Stimulated activated CD4-positive, alpha-beta T cell treated with anti-CD3 and anti-CD28 coated beads, Interleukin-15, amount 100 ng/mL, for 24 hours (primary cell): ENCODE measurements at places on chromosomes 16 and 17.

- DNase-seq, result no peak
Observed at GRCh38 chr16:69928856-69929400, 22.2 kb upstream of the CLEC18A start.

DNA sequence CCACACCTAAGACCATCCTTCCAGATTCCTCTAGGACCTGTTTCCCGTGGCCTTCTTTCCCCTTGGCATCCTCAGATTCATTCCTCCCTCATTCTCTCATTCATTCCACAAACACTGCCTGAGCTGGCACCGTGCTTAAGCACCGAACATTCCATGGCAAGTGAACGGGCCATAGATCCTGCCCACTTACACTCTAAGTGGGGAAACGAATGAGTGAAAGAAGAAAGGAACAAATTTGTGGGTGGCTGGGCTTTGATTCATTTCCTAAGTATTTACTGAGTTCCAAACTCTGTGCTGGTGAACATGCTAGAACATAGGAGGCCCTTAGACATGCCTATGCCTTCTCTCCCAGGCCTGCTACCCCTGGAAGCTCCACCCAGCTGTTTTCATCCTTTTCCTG lies 30.0 kb downstream of the SRCIN1 start:
- DNase-seq, result no peak

- DNase-seq, result peak; percentile 28
Observed at GRCh38 chr17:60390925-60391470, 935 bp downstream of the USP32 start.

DNA sequence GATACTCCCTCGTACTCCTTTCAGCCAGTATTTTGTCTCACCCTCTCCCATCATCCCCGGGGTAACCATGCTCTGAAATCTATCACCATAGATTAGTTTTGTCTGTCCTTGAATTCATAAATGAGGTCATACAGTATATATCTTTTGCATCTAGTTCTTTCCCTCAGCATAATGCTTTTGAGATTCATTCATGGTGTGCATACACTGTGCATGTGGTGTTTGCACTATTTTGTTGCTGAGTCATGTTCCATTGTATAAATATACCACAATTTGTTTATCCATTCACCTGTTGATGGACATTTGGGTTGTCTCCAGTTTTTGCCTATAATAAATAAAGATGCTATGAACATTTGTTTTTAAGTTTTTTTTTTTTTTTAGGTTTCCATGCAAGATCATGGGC lies 34.2 kb upstream of the NLRP1 start:
- no peak for DNase-seq

DNA sequence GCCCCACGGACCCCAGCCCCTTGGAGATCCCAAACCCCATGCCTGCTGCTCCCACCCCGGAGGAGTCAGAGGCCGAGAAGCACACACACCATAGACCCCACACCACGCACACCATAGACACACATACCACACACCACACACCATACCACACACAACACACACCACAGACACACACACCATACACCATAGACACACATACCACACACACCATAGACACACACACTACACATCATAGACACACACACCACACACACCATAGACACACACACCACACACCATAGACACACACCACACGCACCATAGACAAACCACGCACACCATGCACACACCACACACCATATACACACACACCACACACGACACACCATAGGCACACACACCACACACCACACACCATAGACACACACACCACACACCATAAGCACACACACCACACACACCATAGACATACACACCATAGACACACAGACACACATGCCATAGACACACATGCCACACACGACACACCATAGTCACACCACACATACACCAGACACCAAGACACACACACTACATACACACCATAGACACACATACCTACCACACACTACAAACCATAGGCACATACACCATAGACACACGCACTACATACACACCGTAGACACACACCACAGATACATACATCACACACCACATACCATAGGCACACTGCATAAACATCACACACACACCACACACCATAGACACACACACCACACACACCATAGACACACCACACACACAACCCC lies 11.3 kb downstream of the TBC1D16 start:
- DNase-seq, result no peak

DNA sequence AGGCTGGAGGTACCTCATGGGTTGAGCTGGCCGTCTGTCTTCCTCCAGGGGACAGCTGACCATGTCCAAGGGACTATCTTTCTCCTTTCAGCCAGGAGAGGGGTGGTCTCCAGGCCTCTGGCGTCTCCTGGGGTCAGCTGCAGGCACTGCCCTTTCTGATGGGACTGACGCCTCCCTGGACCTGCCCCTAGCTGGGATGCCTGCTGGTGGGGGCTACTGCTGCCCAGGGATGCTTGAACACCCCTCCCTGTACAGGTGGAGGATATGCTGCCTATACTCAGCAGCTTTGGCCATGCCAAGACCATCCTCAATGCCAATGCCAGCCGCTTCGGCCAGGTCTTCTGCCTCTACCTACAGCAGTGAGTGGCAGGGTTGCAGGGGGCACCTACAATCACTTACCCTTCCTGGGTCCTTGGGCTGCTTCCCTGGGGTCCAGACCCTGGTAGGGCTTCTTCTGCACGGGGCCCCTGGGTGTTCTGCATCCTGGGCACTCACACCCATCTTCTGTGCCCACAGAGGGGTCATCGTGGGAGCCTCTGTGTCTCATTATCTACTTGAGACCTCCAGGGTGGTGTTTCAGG lies 4.2 kb downstream of the MYO15B start:
- no peak for DNase-seq

- DNase-seq, result no peak
Observed at GRCh38 chr17:73878923-73879322, 234.7 kb upstream of the SDK2 start.

DNA sequence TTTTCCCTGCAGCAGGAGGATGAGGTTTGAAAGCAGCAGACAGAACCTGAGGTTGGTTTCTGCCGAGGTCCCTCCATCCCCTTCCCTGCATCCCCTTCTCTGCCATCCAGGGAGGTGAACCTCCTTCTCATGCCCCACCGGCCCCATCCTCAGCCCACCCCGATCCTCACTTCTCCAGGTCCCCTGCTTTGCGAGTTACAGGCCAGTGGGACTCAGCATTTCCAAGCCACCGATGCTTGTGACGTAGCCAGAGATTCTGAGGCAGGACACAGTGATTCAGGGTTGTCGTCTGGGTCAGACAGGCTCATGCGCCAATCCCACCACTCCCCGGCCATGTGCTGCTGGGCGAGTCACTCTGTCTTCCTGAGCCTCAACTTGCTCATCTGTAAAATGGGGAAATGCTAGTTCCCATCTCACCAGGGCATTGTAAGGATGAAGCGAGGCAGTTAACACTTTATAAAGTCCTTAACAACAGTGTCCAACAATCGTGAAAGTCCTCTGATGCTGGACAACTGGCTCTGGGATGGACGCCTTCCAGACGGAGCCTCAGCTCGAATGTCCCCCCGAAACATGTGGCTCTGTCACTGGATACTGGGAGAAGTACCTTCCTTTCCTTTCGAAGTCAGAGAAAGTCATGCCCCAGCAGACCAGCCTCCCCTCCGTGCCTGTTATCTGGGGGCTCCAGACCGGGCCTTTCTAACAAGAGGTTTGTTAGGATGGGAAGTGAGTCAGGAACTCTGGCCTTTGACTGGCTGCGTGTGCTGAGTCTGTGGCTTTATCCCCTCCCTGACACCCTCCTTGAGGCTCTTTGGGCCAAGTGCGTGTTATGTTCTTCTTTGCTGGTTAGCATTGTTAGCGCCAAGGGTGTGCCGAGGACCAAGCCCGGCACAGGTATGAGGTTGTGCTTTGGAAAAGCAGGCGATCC lies 21.9 kb downstream of the SEC14L5 start:
- no peak for DNase-seq

DNA sequence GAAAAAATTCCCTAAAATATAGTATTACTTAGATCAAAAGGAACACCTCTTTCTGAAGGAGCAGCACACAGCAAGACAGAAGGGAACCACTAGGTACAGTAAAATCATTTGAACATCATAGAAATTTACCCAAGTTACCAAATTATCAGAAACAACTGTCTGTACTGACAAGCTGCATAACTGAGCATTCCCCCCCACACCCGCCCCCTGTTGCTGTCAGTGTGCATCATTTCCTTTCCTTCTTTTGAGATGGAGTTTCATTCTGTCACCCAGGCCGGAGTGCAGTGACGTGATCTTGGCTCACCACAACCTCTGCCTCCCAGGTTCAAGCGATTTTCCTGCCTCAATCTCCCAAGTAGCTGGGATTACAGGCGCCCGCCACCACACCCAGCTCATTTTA lies 120.7 kb downstream of the TRIM37 start:
- DNase-seq, result peak; percentile 14

- no peak for DNase-seq
Observed at GRCh38 chr16:12899529-12900143, 1.8 kb upstream of the SHISA9 start.

DNA sequence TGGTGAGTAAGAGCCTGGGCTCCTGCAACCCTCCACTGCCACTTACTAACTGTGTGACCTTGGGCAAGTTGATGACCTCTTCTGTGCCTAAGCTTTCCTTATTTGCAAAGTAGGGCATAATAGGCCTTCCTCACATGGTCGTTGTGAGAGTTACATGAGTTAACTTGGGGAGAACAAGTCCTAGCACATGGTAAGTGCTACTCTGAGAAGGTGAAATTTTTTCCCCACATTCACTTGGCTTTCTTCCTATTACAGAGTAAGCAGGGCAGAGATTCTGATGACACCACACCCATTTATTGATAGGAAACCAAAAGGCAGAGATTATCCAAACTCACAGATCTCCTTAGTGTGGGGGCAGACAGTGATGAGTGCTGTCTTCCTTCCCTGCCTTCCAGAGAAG lies 1.6 kb downstream of the KCNH4 start:
- no peak for DNase-seq

GRCh38 chr17:73371836-73372235 lies 60.0 kb upstream of the CDC42EP4 start:
- no peak for DNase-seq

DNA sequence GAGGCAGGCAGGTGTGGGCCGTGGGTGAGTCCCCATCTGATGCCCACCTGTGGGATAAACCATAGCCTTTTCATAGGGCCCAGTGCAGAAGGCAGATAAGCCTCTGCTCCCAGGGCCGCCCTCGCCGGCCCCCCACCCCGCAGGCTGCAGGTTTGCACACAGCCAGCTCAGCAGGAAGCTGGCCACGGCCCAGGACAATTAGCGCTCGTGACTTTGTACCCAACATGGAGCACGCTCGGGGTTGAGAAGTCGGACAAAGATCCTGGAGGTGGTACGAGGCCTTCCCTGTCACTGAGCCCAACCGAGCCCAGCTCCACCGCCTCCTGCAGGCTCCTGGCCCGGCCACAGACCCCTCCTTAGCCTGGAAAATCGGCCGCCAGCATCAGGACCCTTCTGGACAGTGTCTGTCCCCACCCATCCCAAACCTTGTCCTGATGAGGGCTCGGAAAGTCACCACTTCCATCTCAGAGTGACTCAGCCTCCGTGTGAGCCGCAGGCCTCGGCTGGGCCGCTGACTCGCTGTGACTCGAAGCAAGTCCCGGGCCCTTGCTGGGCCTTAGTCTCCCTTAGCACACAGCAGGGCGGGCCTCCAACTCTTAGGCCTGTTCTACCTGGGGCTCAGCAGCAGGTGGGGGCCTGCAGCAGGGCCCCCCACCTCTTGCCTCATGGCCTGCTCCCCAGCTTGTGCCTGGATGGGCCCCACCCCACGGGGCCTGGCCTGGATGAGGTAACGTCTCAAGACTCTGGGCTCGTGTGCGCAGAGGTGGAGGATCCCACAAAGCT lies 22.7 kb downstream of the FAM83G start:
- peak; percentile 45 for DNase-seq

- no peak for DNase-seq
Observed at GRCh38 chr17:48601539-48602425, 3.0 kb downstream of the HOXB6 start.

DNA sequence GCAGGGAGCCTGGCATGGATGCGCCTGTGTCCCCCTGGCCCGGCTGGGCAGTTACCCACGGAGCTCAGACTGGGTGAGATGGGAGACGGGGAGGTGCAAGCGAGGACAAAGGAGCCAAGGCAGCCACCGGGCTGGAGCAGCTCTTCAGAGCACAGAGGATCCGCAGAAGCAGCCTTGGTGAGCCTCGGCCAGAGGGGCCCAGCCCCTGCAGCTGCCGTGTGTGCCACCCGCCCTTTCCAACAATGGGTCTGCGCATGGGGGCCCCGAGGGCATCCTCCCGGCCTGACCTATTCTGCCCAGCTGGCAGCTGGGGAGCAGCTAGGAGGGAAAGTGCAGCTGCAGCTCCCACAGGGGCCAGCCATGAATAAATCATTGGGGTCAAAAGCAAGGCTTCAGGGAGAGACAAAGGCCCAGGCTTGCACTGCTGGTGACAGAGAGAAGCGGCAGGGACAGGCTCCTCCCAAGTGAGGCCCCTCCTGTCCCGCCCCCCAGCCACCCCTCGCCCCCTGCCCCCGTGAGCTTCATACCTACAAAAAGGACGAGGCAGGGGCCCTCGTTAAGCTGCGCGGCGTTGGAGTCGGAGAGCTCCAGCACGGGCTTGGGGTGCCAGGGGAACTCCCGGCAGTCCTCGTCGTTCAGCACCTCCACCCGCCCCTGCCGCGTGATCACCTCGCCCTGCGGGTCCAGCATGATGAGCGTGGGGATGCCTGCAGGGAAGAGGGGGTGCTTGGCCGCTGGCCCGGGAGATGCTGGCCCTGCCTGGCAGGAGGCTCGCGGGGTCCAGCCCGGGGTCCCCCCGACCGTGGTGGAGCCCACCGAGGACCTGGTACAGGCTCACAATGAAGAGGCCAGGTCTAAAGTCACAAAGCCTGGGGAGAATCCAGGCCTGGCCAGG lies 22.6 kb downstream of the MRM3 start:
- DNase-seq, result no peak

- DNase-seq, result no peak
Observed at GRCh38 chr17:70239391-70239826, 70.1 kb downstream of the KCNJ2 start.

DNA sequence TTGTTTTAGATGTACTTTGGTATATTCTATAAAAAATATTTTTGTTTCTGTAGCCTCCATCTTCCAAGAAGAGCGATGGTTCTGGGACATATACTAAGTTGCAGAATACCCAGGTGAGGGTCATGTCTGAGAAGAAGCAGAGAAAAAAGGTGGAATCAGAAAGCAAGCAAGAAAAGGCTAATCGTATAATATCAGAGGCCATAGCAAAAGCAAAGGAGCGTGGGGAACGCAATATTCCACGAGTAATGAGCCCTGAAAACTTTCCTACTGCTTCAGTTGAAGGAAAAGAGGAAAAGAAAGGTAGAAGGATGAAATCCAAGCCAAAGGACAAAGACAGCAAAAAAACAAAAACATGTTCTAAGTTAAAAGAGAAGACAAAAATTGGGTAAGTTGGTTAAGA lies 154.6 kb downstream of the CHD9 start:
- no peak for DNase-seq

DNA sequence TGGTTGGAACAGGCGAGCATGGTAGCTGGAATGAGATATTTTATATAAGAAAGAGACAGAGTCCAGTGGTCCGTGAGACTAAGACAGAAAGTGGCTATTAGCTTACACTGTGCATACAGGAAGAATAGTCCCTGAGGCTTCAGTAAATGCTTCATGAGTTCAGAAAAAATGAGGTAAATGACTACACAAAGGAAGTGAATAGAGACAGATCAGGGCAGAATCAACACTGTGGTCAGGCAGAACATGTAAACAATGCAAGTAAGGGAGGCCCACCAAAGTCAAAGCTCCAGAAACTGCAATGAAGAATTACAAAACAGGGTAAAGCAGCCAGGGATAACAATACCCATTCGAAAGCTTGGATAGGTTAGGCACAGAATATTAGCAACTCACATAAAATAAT lies 4.8 kb downstream of the ABCA10 start:
- DNase-seq, result no peak
